ENCODE measurements at places on chromosomes 3 and 15.

DNA sequence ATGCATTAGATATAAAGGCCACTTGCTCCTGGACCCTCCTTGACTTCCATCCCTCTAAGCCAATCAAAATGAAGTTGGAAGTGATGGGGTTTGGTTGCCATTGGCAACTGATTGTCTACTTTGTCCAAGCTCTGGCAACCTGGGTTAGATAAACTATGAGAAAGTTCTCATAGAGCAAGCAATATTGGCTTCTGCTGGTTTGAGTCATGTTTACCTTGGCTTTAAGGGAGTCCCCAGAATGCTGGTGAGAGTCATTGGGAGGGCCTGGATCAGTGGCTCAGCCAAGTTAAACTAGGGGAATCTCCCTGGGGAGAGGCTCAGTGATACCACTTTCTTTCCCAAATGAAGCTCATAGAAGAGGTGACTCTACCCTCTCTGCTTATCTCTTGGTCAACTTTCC, 176.3 kb upstream of the ROPN1 start:
- DNase-seq, result no peak

DNA sequence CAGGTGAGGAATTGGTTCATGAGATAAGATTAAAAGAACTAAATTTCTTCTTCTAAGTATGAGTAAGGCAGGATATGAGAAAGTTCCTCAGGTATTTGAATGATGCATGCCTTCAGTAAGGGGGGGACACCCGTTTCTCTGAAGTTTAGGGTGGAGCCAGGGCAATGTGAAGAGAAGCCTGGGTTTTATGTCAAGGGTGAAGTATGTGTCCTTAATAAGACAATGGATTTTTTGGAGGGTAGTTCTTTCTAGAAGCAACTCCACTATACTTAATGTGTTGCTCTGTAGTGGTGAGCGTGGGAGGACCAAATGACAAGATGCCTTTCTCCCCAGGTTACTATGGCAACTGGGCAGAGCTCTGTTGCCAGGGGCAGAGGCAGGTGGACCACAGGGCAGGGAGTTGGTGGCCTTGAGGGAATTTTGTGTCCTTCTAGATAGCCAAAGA, 44.0 kb downstream of the PHLDB2 start:
- DNase-seq, result no peak

GRCh38 chr3:156017352-156018030, 102.9 kb upstream of the KCNAB1 start:
- DNase-seq, result no peak

GRCh38 chr3:33202711-33203457, 15.7 kb downstream of the SUSD5 start:
- no peak for DNase-seq

DNA sequence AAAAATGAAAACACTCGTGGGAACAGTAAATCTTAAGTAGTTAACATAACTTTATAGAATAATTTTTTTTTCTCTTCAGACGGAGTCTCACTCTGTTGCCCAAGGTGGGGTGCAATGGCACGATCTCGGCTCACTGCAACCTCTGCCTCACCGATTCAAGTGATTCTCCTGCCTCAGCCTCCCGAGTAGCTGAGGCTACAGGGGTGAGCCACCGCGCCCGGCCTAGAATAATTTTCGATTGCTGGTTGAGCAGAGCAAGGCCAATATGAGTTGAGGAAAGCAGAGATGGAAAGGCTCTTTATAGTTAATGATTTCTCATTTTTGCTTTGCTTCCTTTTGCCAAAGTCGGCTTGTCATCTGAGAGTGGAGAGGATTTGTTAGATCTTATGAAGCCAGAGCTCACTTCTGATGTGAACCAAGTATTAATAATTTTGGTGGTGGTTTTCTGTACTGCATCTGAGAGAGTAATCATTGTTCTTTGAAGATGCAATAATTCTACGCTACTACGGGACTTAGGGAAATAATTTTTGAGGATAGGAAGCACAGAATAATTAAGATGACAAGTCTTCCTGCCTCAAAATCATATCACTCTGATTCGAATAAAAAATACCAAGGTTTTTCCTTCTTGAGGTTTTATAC, 1.6 kb upstream of the GOLM2 start:
- no peak for DNase-seq

DNA sequence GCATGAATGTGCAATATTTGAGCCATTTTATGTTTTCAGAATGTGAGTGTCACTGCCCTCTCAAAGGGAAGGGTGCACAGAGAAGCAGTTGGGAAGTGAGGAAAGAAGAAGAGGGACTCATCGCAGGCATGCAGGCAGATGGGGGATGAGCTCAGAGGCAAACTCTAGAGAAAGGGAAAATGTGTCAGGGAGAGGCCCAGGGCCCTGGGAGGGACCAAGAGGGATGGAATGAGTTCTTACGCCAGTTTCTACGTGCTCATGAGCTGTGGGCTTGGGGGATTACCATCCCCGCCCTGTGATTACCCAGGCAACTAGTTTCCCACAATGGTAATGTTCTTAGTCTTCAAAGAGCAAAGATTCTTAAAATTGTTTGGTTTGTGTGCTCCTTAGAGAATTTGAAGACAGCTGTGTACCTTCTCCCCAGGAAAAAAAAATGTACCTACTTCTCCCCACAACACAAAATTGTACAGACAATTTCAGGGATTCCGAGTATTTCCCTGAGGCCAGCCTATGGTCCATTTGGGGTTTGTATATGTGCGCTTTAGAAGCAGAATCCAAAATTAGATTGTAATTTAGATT, 17.8 kb downstream of the GCSAM start:
- no peak for DNase-seq

DNA sequence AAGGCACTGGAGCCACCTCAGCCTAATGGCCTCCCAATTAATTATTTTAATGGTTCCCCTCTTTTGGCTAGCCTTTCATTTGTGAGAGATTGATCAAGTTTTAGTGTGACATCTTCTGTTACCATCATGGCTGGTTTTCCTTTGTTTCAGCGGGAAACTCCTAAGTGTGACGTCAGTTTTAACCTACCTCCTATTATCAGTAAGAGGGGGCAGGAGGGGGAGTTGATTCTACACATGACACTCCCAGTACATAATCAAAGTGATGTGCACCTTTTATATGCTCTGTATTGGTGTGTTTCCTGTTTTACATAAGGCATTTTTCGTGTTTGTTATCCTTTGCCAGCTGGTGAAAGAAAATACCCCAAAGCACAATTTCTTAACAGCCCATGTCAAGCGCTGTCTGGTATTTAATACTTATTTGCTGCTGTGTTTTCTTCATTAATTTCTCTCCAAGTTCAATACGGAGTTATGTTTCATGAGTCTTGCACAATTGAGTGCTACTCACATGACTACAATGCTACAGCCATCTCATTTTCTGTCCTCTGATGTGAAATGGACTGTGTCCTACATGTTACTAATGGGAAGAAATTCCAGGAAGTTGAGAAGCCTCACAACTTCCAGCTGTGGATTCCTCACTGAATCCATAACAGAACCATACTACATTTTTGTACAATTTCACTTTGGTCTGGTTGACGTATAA, 52.2 kb upstream of the POLR2M start:
- DNase-seq, result no peak

DNA sequence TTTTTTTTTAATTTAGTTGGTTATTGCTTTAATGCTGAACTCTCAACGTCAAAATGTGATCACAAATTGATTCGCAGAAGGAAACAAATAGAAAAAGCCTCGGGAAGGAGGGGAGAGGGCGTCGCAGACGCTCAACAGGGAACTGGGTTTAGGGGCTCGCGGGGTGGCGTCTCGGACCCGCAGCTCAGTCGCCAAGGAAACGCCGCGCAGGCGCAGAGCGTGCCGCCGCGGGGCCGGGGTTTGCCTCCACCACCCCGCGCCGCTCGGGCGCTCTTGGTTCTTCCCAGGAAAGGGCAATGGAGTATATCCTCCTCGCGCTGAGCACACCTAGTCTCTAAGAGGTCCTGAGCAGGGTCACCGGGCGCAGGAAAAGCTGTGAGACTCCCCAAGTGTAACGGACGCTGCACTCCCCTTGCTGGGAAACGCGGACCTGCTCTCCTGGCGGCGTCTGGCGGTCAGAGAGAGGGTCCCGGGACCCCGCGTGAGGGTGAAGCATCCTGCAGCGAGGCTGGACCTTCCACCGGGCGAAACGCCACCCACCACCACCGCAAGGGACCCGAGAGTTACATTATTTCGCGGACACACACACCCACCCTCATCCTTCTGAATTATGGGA, 753 bp downstream of the PLCH1 start:
- DNase-seq, result peak; percentile 29

Data from stimulated activated CD4-positive, alpha-beta T cell treated with anti-CD3 and anti-CD28 coated beads, Interleukin-1b, Interleukin-23, amount 100 ng/mL, for 1 hour (primary cell).